Mesenteric fat pad (tissue), 1 donor: ENCODE measurements at places on chromosomes 12 and 14. TPM values are rescaled to one million over a fixed set of nuclear protein-coding genes. Genes with fewer than 3 reads are reported as not detected.
A peak's percentile ranks its signal among the peaks of the same experiment; 100 is the strongest.

GRCh38 chr12:52876372-52876771 is 27.6 kb upstream of the KRT78 start:
- no peak for DNase-seq

DNA sequence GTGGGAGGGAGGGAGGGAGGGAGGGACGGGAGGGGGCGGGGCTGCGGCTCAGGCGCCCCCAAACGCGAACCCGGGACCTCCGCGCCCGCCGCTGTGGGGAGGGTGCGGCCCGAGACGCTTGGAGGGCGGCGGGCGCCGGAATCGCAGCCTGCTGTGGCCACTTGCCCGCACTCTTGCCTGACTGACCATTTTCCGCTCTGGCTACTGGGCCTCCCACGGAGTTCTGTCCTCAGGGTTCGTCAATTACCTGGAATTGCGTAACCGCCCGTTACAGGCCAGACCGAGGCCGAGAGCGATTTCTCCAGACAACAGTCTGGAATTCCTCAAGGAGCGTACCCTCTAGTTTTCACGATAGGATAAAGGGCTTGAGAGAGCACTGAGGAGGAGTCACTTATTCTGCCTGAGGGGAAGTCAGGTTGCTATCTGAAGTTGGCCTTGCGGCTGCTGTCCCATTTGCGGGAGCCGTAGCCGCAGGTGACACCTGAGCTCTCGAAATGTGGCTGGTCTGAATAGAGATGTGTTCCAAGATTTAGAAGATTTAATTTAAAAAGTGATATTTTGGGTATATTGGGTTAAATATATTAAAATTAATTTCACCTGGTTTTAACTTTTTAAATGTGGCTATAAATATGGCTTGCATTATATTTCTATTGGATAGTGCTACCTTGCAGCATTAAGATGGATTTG is 446 bp upstream of the ZNF641 start:
- no peak for DNase-seq

- no peak for DNase-seq
Observed at GRCh38 chr12:47066278-47067025, 13.0 kb upstream of the PCED1B start.

Gene TNS2
- total RNA-seq: 210 TPM

DNA sequence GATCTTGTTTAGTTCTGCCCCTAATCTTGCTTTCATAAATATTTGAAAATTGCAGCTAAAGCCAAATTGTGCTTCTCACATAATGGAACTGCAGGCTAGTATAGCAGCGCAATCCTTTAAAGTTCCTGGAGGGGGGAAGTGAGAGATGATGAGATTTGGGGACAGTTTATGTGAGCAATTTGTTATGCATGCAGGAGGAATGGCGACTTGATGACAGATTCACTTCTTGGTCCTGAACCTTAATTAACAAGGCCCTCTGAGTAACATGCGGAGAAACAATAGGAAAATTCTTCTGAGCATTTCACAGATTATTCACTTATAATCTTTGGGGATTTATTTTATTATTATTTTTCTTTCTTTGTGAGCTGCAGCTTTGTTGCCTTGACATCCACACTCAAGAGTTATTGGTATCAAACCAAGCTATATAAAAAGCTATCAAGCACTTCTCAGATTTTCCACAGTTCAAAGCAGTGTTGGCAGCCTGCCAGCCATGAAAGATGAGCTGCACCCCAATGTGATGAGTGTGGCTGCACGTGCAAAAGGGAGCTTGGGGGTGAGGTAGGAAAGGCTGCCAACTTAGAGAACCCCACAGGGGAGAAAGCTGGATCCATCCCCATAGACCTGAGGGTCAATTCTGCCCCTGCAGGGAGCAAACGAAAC is 1662.2 kb upstream of the FLRT2 start:
- no peak for DNase-seq

DNA sequence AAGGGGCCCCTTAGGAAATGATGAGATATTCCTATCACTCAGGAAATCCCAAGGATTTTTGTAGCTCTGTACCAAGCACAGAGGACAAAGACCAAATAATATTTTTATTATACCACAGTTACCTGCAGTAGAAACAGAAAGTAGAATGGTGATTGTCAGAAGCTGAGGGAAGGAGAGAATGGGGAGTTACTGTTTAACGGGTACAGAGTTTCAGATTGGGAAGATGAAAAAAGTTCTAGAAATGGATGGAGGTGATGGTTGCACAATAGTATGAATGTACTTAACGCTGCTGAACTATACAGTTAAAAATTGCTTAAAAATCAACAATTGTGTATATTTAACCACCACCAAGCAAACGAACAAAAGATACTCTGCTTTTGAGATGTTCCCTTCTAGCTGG is 24.1 kb downstream of the FLVCR2 start:
- no peak for DNase-seq

Gene FOXA1
- total RNA-seq: not detected

Gene GARIN6
- not detected for total RNA-seq

DNA sequence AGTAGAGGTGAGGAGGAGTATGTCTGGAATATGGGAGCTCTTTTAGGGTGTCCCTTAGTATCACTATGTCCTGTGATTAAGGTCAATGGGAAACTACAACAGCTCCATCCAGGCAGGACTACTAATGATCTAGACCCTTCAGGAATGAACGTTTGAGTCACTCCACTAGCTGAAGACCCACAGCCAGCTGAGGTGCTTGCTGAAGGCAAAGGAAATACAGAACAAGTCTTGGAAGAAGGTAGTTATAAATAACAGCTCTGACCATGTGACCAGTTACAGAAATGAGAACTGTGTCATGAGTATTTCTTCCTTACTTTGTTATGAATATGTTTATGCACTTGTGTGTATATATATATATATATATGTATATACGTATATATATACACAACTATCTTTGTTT is 40.5 kb upstream of the USP44 start:
- no peak for DNase-seq

DNA sequence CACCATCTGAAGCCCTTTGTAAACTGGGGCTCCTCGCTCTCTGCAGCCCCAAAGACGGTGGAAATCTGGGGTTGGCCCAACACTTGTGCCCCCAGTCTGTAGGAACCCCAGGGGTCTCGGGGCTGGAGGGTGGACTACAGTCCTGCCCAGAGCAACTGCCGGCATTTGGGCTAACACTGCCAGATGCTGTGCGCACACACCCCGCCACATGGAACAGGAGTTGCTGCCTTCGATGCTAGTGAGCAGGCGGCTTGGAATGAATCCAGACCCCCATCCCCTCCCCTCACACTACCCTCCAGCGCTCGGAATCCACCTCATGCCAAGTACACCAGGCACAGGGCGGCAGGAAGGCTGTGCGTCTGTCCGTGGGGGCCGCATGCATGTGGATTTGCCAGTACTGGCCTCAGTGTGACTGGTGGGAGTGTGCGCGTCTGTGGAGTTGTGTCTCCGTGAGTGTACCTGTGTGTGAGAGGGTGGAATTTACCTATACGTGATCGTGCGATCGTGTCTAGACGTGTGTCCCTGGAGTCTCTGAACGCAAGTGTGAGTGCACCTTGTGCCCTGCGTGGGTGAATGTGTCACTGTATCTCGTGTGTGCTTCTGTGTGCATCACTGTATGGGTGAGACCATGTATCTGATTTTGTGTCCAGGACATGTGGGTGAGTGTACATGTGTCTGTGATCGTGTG is 5.1 kb downstream of the LHX5 start:
- no peak for DNase-seq

DNA sequence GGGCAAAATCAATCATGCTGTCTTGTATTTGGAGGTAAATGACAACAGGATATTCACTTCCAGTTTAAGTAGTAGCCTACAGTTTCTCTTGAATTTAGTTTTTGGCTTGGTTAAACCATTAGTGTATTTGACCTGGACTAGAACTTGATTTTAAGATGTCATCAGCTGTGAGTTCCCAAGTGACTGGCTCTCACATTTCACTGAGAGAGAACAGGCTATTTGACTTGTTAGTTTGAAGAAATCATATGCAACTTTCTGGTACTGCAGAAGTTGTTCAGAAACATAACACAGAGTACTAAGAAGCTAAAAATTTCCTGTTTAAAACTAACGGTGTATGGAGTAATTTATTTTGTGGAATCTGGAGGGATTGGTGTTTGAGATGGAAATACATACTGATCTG is 22.3 kb downstream of the MNAT1 start:
- DNase-seq: no peak

Gene CDKN3
- 1.7 TPM for total RNA-seq

- no peak for DNase-seq
Observed at GRCh38 chr14:61475316-61475715, 153.9 kb downstream of the PRKCH start.

DNA sequence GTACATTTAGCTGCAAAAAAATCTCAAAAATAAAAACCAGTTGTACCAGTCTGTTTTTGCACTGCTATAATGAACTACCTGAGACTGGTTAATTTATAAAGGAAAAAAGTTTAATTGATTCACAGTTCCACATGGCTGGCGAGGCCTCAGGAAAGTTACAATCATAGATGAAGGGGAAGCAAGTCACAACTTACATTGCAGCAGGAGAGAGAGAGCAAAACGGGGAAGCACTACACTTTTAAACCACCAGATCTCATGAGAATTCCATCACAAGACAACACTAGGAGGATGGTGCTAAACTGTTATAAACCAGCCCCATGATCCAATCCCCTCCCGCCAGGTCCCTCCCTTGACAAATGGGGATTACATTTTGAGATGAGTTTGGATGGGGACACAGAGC is 186.0 kb downstream of the TMTC3 start:
- no peak for DNase-seq

DNA sequence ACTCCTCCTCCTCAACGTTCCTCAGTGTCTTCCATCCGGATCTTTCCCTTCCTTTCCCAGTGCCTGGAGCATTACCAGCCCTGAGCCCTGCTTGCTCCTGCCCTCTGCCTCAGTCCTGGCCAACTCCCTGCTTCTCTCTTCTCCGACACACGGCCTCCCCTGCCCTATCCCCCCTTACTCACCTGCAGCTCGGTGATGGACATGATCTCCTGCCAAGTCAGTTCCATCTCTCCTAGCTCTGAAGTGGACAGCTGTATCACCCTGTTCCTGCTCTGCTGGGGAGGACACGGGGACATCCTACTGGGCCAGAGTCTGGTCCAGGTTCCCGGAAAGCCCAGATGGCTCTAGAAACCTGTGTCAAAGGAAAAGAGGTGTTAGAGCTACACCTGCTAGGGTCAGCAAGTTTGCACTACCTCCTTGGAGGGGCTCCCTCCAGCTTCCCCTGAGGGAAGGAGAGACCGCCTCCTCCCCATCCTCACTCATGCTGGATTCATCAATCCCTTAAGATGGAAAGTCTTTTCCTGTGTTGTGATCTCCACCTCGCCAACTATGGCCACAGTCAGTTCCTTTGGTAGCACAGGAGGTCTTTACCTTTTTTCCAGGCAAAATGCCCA is 5.8 kb downstream of the NFE2 start:
- peak; percentile 57 for DNase-seq

DNA sequence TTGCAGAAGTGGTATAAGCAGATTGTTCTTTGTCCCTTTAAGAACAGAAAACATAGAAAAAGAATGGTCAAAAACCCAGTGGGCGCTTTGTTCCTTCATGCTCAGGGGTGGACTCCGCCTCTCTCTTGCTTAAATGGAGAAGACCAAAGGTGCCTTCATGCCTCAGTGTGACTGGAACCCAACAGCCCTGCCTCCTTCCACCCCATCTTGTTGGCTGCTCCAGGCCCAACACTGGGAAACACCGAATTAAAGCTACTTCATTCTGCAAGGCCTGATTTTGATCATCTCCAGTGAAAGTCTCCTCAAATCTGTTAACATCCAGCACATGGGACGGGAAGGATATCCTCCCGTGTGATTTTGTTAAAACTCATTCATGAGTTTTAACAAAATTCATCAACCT is 103.7 kb downstream of the BCL11B start:
- DNase-seq: no peak

GRCh38 chr14:89252887-89253532 is 164.0 kb downstream of the FOXN3 start:
- no peak for DNase-seq

Gene RNU4-1
- total RNA-seq: 976 TPM

DNA sequence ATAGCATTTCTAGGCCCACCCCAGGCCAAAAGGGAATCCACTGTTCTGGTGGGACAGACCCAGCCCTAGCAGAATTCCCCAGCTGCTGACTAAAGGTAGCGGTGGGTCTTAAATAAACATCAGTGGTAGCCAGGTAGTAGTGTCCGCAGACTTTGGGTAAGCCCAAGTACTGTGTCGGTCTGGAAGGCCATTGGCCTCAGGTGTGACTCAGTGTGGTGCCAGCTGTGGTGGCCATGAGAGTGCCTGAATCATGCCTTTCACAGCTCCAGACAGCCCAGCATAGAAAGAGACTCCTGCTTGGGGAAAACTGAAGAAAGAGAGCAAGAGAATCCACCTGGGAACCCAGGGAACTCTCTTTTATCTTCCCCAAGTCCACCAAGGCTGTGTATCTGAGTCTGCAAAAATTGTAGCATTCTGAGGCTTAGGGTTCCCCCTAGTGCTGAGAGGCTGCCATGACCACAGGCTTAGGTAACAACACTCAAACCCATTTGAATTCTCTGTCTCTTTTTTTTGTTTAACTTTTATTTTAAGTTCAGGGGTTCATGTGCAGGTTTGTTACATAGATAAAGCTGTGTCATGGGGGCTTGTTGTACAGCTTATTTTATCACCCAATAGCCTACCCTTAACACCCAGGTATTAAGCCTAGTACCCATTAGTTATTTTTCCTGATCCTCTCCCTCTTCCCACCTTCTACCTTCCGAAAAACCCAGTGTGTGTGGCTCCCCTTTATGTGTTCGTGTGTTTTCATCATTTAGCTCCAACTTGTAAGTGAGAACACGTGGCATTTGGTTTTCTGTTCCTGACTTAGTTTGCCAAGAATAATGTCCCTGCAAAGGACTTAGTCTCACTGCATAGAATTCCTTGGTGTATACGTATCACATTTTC is 16.7 kb upstream of the CD163L1 start:
- DNase-seq: no peak

DNA sequence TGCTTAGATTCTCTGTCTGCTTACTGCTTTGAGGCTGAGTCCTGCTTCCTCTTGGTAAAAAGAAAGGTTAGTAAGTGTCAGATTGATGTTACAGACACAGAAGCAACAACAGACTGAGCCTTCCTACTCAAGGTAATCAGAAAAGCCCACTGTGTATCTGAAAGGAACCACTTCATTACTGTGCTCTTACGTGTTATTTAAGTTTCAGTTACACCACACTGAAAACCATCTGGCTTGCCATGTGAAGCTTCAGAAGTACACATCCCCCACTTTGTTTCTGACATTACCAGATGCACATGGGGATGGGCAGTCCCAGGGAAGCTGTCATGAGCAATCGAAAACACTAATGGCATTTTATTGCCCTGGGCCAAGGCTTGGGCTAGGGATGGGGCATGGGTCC is 1290.1 kb downstream of the AACS start:
- DNase-seq: no peak

Gene AHNAK2
- total RNA-seq: 15.7 TPM
